ENCODE measurements at places on chromosomes 12 and 14.

- DNase-seq = no peak
These were observed 251.3 kb downstream of the ALX1 start for GRCh38 chr12:85531341-85531740.

DNA sequence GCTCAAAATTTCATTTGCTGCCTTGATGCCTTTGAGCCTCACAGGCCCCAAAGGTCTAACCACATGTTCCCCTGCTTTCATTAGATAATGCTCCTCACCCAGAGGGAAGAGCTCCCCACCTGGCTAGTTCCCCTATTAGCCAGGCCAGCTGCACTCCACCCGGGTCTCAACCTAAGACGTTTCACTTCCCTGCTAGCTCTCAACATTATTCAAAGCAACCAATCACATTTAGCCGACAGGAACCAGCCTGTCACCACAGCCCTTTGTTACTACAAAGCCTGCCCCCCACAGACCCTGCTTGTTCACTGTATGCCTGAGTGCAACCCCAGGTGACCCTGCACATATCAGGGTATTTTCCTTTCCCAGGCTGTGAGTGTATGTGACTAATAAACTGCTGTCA is 78.6 kb downstream of the SLC15A5 start:
- DNase-seq = no peak

DNA sequence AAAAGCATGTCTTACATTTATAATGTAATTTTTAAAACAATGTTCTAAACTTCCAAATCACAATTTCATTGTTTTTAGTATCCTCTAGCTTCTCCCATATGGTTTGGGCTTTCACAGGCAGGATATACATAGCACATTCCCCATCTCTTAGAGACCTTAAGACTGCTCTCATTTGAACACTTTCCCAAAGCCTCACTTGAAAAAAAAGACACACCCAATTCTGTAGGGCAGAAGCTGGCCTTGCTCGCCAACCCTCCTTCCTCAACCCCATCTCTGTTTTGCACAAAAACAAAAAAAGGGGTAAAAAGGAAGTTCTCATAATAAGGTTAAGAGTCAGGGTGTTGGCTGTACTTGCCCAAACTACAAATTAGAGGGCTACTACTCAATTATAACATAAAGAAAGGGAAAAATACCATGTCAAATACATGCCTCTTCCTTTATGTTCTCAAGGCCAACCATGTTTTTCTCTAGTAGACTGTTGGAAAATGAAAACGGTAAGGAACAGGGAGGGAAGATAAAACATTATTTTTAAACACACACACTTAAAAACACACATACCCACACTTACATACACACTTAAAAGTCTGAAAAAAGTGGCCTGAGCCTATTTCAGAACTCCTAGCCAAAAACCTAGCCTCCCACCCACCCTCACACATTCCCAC is 9.9 kb upstream of the KANSL2 start:
- DNase-seq = no peak

GRCh38 chr12:4214877-4215228 is 58.7 kb upstream of the CCND2 start:
- peak; percentile 46 for DNase-seq

GRCh38 chr12:13864081-13864673 is 117.2 kb downstream of the GRIN2B start:
- DNase-seq = peak; percentile 90
